ENCODE measurements at places on chromosomes 5 and 9.
A peak's percentile ranks its signal among the peaks of the same experiment; 100 is the strongest.

- DNase-seq = no peak
Observed at GRCh38 chr5:128850049-128850448, 115.2 kb upstream of the SLC27A6 start.

GRCh38 chr9:76539180-76539579 lies 80.2 kb downstream of the GCNT1 start:
- no peak for DNase-seq

- DNase-seq = no peak
Observed at GRCh38 chr5:132298298-132299212, 4.4 kb downstream of the SLC22A4 start.

GRCh38 chr9:131465401-131465800 lies 37.3 kb upstream of the POMT1 start:
- no peak for DNase-seq

DNA sequence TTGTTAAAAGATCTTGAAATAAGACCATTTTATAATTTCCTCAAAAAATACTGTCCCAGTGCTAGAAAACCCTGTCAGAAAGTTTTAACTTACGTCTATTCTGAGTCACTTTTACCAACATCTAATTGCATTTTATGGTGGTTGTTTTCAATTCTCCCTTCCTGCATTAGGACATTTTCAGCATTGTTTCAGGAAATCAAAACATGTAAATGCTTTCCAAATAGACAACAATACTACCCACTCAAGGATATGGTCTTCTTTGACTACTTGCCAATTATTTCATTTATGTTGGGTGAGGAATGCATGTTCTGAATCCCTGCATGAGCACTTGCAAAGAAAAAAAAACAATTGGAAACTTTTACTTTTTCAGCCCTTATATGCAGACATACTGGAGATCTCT lies 284.6 kb upstream of the PDE4D start:
- no peak for DNase-seq

DNA sequence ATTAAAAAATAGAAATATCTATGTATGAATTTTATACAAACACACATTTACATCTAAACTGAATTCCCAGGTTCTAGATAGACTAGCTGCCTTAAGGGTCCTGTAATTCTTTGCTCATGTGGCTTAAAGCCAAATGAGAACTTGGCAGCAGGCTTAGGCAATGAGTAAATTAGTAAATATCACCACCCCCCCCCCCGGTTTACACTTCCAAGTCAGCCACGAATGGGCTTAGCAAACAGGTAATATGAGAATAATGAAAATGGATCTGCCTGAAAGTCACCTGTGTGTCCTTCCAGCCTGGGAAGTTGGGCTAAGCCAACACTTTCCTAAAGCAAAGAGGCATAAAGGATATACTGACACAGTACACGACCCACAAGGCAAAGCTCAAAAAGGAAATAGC lies 108.6 kb downstream of the KLHL3 start:
- no peak for DNase-seq

GRCh38 chr5:142834504-142834903 lies 64.3 kb downstream of the ARHGAP26 start:
- DNase-seq = no peak

GRCh38 chr5:91074615-91075014 lies 308.5 kb downstream of the ARRDC3 start:
- no peak for DNase-seq

DNA sequence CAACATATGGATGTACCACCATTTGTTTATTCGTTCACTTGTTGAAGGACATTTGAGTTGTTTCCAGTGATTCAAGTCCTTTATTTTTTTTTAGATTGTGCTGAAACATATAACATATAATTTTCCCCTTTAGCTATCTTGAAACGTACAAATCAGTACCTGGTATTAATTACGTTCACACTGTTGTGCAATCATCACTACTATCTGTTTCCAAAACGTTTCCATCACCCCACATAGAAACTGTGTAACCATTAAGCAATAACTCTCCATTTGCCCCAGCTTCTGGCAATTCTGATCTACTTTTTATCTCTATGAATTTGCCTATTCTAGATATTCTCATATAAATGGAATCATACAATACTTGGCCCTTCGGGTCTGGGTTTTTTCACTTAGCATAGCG lies 116.0 kb downstream of the FGF1 start:
- DNase-seq = no peak

DNA sequence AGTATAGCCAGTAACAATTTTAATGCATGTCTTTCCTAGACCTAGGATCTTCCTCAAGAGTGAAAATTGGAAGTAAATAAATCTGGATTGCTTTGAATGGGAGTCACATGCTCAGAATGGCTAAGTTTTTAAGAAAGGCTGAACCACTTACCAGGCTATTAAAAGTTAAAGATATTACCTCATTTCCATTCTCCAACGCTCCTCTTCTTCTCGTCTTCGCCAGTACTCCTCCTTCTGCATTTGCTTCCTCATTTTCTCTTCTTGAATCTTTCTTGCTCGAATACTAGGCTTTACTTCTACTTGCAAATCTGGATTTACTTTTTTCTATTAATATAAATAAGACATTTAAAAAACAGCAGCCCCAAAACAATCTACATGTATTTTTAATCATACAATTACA lies 49.6 kb downstream of the ZFR start:
- no peak for DNase-seq

DNA sequence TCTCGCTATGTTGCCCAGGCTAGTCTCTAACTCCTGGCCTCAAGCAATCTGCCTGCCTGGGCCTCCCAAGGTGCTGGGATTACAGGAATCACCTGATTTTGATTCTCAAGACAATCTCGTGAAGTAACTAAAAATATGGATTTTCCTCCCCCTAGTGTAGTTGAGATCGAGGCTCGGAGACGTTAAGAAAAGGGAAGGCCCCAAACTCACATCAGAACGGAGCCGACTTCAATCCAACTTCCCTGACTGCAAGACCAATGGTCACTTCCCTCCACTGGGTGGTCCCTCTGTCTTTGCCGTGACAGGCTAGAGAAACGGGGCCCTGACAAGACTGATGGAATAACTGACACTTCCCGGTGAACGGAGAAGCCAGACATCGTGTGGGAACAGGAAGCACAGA lies 28.3 kb downstream of the BARHL1 start:
- no peak for DNase-seq

DNA sequence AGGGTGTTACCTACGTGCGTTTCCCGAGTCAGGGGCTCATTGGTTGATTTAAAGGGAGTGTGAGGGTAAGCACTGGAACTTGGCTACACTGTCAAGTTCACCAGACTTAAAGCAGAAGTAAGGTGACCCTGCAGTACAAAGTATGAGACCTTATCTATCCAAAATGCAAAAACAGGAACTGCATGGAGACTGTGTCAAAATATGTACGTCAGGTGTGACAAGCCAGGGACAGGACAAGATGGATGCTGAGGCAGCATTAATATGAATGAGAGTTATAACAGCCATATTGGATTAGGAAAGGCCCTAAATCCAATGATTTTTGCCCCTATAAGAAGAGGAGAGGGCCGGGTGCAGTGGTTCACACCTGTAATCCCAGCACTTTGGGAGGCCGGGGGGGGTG lies 15.4 kb upstream of the SUSD3 start:
- DNase-seq = no peak

DNA sequence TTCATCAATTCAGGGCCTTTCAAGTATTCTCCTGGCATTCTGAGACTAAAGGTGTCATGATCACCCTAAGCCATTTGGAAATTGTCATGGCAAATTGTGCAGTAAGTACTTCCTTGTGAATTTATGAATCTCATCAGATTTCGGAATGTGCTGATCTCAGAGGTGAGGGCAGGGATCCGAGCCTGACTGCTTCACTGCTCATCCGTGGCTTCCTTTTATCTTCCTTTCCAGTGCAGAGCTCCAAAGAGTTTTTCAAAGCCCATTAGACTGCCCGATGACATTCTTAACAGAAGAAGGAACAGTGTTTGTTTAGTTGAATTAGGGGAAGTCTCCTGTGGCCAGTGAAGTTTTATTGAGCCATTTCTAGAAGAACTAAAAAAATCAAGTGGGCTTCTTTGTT lies 182.8 kb upstream of the GDNF start:
- no peak for DNase-seq

DNA sequence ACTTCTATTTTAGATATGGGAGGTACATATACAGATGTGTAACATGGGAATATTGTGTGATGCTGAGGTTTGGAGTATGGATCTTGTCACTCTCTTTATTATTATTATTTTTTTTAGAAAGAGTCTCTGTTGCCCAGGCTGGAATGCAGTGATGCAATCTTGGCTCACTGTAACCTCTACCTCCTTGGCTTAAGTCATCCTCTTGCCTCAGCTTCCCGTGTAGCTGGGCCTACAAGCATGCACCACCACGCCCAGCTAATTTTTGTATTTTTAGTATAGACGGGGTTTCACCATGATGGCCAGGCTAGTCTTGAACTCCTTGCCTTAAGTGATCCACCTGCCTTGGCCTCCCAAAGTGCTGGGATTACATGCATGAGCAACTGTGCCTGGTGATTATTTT lies 138.4 kb upstream of the SLC28A3 start:
- no peak for DNase-seq

DNA sequence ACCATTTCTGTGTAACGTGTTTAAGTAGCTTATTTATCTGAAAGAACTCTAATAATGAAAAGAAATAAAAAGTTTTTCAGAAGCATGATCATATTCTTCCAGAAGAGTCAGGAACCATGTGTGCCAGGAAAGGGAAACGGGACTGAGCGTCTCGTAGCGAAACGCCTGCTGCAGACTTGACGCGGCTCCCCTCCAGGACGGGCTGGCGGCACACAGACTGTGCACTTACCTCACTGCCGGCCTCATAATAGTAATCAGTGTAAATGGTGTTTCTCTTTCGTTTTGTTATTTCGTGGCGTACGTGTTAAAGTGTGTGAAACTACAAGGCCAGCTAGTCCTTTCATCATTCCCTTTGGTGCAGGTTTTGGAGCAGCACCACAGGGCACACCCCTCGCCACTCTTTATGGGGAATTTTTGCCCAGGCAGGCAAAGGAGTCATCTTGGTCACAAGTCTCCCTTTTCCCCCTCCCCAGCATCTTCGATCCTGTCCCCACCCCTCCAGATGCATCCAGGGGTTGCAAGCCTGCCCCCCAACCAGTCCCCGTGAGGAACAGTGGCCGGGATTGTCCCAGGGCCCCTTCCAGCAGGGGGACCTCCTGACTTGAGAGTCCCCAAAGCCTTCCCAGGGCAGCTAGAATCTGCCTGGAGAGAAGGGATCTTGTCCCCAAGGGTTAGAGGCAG lies 233.1 kb downstream of the FANCC start:
- DNase-seq = no peak

DNA sequence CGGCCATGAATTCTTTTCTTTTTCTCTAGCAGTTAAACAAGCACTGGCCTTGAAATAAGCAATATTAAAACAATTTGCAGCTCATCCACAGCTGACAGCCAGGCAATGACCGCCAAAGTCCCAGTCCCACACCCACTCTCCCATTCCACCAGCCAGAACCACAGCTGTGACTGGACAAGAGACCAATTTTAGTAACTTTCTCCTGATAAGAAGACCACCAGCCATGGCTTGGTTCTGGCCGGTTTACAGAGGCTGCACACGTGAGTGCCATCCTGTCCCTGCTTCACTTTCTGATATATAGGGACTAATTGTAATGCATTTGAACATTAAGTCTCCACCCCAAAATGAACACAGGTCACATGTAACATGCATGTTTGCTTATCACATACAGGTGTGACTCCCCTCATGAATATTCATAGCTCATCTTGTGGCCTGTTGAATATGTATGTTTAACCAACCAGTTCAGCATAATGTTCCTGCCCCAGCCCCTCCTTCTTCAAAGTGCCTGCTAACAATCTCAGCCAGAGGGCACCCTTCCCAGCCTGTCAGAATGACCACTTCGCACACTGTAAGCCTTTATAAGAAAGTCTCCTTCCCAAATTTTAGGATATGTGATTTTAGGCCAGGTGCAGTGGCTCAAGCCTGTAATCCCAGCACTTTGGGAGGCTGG lies 23.9 kb upstream of the FANCC start:
- DNase-seq = no peak

- no peak for DNase-seq
Observed at GRCh38 chr5:43802119-43802518, 199.1 kb downstream of the NNT start.

DNA sequence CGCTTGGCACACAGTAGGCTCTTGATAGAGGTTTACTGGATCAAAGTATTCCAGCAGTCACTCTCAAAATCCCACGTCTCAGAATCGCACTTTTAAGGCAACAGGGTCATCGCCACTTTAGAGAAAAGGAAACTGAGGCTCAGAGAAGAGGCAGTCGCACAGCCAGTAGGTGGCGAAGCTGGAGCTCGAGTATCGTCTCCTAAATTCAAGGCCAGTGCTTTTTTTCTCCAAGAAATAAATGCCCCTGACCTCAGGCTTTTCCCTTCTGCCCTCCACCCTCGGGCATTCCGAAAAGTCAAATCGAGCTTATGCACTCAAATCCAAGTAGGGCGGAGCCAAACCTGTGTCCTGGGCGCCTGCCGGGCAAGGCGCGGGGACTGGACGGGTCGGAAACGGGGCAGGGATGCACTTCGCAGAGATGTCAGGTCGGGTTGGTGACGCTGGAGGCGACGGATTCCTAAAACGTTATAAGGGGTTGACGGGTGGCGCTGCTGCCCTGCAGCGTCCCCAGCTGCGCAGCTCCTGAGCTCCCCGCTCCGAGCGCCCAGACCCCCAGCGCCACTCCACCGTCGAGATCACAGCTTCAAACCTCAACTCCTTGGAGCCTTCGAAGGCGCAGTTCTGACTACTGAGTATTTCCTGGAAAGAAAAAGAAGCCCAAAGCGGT lies 4.7 kb upstream of the FOXB2 start:
- DNase-seq = no peak

GRCh38 chr9:134490446-134490845 lies 151.2 kb upstream of the COL5A1 start:
- no peak for DNase-seq

- DNase-seq = no peak
Observed at GRCh38 chr9:103397868-103398600, 402.9 kb downstream of the CYLC2 start.

DNA sequence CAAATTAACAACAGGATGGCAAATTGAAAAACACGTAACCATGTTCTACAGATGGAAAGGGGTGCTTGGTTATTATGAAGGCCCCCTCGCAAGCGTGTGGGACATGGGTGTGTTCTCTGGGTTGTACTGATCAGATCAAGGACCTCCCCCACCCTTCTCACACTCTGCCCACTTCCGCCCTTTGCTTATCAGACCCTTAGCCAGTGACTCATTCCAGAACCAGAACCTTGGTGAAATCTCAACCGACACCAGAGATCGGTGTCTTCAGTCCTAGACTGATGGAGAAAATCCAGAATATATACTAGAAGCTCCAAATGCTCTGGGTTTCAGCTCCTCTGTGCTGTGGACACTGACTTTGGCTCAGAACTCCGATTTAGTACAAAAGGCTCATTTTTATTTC lies 64.9 kb downstream of the PTTG1 start:
- DNase-seq = peak; percentile 37

DNA sequence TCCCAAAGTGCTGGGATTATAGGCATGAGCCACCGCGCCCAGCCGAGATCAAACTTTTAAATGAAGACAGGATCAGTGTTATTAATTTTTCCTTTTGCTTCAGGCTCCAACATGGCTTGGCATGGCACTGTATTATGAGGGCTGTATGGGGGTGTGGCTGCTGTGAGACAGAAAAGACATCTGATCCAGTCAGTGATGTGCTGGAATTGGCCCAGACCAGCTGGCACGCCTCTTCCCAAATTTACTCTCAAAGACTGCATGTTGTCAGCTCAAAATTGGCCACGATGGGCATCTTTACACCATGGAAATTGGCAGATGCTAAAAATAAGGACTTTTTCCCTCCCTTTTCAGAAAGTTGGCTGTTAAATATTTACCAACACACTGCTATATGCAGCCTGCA lies 12.1 kb upstream of the COL27A1 start:
- no peak for DNase-seq
